ENCODE measurements at places on chromosomes 1 and 21.

- DNase-seq: no peak
These were observed 90.7 kb upstream of the KCNK2 start for GRCh38 chr1:214991691-214992315.

DNA sequence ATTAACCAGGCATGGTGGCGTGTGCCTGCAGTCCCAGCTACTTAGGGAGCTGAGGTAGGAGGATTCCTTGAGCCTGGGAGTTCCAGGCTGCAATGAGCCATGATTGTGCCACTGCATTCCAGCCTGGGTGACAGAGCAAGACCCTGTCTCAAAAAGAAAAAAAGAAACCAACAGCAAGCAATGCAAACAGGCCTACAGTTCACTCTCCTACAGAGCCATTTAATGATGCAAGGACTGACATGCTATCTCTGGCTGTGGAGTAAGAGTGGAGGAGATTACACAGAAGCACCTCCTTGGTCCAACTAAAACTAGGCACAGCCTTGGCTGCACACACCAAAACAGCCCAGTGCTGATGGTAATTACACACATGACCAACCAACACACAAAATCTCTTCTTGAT is 127.5 kb upstream of the SOD1 start:
- no peak for DNase-seq

DNA sequence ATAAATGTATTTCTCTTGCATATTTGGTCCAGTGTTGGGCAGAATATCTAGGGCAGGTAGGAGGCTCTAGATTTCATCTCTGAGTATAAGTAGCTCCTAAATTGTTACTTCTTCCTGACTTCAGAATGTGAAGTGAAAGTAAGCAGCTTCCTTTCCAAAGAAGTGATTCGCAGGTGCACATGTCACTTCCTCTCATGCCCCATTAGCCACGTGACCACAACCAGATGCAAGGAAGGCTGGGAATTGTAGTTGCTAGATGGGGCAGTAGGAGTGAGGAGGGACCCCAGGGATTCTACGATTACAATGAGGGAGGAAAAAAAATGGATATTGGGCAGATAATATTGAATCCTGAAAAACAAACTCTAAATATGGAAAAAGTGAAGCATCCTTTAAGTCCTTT is 113.2 kb upstream of the CYYR1 start:
- no peak for DNase-seq

DNA sequence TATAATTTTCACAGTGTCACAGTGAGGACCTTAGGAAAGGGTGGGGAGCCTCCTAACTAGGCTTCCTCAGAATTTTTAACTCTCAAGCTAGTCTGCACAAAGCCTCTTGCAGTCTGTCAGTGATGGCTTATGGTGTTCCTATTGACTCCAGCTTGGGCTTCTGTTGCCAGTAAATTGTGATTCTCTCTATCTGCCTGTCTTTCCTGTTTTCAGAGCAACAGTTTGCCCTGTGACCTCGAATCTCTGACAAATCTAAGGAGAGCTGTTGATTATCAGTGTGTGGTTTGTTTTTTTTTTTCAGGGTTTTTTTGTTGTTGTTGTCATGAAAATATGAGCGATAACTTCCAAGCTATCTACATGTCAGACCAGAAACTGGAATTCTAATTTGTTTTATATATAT is 423.2 kb upstream of the B3GALT2 start:
- no peak for DNase-seq

DNA sequence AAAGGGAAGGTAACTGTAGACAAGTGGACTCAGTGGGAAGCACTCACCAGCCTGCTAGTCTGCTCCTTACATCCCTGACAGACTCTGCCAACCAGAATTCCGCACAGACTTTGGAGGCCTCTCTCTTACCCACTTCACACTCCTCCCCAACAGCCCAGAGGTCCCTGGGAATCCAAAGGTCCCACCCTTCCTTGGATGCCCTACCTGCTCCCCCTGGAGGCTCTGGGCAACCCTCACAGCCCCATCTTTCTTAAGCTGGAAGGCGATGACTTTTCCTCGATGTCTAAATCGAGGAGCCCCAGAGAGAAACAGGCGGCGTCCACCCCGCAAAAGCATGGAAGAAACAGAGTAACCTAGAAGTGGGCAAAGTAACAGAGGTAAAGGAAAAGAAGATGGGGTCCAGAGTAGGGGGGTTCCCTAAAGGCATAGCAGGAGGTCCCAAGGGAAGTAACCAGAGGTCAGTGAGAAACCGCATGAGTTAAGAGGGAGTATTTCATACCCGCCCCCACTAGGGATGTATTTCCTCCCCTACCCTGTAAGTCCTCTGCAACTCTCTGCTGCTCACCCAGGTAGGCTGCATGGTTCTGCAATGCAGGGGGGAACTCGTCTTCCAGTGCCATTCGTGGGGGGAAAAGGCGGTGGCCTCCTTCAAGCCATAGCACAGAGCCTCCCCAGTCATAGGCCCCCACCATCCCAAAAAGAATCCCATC is 8.4 kb downstream of the ITGA10 start:
- DNase-seq: no peak

GRCh38 chr1:93591676-93592550 is 89.7 kb downstream of the BCAR3 start:
- DNase-seq: peak; percentile 35

DNA sequence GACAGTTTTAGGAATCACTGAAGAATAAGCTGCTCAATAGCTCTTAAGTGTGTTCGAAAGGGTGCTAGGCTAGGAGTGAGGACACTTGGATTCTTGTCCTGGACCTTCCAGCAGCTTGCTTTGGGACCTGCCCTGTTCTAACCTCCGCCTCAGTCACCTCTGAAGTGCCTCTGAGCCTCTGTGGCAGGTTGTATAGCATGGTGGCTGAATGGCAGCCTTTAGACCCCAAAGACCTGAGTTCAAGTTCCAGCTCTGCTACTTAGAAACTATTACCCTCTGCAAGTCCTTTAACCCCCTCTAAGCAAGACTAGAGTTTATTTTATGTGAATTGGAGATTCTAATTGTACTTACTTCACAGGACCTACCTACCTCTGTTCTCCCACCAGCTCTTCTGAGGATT is 81.5 kb downstream of the RRAGC start:
- DNase-seq: no peak

DNA sequence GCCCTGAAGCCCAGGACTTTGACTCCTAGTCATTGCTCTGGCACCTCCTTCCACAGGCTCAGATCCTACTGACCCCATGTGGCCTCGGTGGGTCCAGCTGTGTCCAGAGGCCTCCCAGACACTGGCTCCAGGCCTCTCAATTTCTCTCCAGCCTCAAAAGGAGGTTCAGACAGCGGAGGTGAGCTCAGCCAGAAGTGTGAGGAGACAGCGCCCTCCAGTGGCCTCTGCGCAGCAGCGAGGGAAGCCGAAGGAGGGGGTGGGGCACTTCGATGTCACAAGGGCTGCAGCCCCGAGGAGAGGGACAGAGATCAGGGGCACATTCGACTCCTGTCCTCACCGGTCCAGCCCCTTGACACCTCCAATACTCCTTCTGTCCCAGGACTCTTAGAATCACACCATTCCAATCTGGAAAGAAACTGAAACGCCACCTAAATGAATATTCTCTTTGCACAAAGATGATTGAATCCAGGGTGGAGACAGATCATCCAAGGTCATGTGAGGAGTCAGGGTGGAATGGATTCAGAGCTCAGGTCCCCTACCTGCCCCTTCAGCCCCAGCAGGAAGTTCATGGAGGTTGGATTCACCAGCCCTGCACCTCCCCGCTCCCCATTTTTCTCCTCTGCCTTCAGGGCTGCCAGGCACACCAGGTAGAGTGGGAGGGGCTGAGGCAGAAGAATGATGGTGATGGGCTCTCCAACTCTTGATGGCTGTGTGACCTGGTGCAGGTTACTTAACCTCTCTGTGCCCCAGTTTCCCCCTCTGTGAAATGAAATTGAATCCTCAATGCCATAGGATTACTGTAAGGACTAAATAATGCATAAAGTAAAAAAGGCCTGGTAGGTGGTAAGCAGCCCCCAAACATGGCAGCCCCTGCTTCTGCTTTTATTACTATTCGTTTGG is 34.8 kb upstream of the ZBTB40 start:
- DNase-seq: peak; percentile 55

DNA sequence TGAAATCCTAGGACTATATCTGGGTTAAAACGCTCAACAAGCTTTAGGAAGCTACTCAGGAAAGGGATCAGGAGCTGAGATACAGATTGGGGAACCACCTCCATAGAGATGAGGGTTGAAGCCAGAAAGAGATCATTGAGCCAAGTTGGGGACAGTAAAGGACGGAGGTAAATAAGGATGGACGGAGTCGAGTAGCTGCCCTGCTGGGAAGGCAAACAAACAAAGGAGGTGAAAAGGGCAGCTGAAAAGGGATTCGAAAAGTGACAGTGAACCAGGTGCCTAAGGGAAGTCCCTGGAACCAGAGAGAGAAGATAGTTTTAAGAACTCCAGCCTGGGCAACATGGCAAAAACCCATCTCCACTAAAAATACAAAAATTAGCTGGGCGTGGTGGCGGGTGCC is 6.3 kb upstream of the CAMSAP2 start:
- no peak for DNase-seq

- no peak for DNase-seq
These were observed 169.7 kb upstream of the RAB4A start for GRCh38 chr1:229101011-229101871.
